ENCODE measurements at places on chromosomes 16 and 17.
A peak's percentile ranks its signal among the peaks of the same experiment; 100 is the strongest.

- DNase-seq: no peak
These were observed 47.9 kb downstream of the IQCK start for GRCh38 chr16:19765860-19766553.

DNA sequence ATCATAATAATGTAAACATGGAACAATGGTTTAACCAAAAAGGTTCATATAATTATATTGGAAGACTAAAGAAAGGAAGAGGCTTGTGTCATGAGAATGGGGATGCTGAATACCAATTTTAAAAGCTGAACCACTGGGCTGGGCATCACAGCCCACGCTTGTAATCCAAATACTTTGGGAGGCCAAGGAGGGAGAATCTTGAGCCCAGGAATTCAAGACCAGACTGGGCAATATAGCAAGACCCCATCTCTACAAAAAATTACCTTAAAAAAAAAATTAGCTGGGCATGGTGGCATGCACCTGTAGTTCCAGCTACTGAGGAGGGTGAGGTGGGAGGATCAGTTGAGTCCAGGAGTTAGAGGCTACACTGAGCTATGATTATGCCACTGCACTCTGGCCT, 65.1 kb downstream of the SMURF2 start:
- DNase-seq: no peak

GRCh38 chr17:49646391-49647255, 31.3 kb downstream of the SPOP start:
- DNase-seq: no peak

- peak; percentile 85 for DNase-seq
These were observed 158.9 kb upstream of the CACNG5 start for GRCh38 chr17:66675991-66676371.

- no peak for DNase-seq
These were observed 26.5 kb downstream of the DUSP14 start for GRCh38 chr17:37516127-37516571.

- DNase-seq: no peak
These were observed at the start of gene SKAP1 for GRCh38 chr17:48429638-48430586. TSS of gene SKAP1 (minus strand) at chr17:48430214.

DNA sequence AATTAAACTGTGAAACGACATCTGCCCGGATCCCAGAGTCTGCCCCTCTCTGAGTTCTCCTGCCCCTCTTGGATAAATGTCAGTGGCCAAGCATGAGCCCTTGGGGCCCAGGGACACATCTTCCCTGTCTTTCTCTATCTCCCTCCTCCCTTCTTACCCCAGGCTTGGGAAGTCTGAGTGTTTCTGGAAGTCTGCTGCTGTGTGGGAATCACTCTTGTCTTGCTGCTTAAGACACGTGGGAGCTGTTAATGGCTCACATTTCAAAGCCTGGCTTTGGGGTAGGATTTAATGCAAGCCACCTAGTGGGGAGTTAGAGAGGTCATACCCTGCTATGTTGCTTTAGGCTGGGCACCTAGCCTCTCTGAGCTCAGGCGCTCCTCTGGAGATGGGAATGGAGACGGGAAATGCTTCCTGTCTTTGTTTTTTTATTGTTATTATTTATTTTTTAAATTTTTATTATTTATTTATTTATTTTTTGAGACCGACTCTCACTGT, 218.5 kb upstream of the CIBAR2 start:
- DNase-seq: peak; percentile 54

GRCh38 chr16:4663777-4664465, 29.4 kb upstream of the NUDT16L1 start:
- no peak for DNase-seq

DNA sequence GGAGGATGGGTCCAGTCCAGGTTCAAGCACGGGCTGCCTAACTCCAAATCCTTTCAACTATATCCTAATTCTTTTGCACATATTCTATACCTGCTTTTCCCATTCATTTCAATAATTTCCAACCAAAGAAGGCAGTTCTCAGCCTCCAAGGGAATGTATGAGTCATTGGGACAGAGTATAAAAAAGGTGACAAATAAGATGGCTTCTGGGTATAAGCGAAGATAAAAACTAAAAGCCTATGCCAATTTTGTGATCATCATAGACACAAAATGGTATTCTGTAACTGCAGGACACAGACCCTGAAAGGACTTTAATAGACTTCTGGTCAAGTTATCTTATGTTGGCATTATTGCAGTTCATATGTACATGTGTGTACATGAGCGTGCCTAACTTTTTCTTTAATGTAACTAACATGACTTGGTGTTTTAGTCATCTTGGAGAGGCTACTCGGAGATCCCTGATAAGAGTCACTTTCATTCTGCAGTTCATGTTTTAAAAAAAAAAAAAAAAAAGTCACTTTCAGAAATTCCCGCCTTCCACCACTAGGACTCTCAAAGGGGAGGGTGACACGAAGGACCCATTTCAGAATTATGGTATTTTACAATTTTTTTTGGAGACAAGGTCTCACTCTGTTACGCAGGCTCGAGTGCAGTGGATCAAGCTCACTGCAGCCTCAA, 17.3 kb downstream of the COG1 start:
- DNase-seq: no peak
